ENCODE measurements at places on chromosomes 7 and 10. TPM values are rescaled to one million over a fixed set of nuclear protein-coding genes. Genes with fewer than 3 reads are reported as not detected.

- no peak for DNase-seq
Observed at GRCh38 chr10:33465747-33466146, 131.3 kb upstream of the NRP1 start.

DNA sequence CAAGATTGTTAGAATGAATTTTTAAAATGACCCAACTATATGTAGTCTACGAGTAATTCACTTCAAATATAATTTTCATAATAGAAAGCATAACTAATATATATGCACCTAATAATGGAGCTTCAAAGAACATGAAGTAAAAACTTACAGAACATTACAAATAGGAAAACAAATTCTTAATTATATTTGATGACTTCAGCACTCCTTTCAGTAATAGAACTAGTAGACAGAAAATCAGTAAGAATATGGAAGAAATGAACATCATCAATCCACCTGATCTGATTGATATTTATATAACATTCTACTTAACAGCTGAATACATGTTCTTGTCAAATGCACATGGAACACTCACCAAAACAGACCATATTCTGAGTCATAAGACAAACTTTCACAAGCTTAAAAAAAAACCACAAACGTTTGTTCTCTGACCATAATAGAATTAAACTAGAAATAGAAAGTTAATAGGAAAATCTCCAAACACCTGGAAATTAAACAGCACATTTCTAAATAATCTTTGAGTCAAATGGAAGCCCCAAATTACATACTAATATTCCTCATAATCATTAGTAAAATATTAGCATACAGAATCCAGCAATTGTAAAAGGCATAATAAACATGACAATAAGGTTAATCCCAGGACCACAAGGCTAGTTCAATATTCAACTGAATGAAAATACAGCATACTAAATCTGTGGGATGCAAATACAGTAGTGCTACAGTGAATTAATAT, 48.0 kb downstream of the BRAF start:
- peak; percentile 22 for DNase-seq

GRCh38 chr10:38003026-38003425, 7.4 kb upstream of the ZNF33A start:
- DNase-seq = no peak

GRCh38 chr10:91167406-91167805, 53.1 kb upstream of the PCGF5 start:
- no peak for DNase-seq

DNA sequence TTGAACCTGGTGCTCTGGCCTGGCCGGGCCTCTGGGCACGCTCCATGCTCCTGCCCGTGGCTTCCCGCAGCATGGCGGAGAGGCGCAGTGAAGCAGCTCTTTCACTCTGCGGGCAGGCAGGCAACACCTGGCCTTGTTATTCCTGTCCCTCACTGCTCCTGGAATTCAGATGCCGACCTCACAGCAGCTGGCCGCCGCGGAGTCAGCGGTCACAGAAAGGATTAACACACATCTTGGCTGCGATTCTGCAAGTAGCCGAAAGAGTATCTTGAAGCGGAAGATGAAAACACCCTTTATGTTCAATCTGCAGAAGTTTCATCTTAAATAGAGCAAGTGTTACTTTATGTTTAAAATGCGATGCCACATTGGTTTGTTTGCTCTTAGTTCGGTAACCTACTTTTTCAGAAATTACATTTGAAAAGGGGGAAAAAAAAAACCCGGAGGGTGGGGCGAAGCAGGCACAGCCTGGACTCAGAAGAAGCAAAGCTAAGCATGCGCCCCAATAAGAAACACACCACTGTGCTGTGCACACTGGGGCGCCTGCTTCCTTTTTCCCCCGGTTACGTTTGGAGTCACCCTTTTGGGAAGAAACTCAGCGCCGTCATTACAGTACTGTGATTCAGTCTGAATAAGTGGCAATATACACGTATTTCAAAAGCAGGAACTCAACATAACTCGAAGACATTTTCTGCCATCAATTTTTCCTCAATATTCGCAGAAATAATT, 42.3 kb downstream of the BRI3 start:
- DNase-seq = no peak

GRCh38 chr7:113424185-113424817, 305.9 kb upstream of the SMIM30 start:
- DNase-seq = no peak

- DNase-seq = peak; percentile 6
Observed at GRCh38 chr7:141974831-141975230, 1.3 kb upstream of the TAS2R38 start.

DNA sequence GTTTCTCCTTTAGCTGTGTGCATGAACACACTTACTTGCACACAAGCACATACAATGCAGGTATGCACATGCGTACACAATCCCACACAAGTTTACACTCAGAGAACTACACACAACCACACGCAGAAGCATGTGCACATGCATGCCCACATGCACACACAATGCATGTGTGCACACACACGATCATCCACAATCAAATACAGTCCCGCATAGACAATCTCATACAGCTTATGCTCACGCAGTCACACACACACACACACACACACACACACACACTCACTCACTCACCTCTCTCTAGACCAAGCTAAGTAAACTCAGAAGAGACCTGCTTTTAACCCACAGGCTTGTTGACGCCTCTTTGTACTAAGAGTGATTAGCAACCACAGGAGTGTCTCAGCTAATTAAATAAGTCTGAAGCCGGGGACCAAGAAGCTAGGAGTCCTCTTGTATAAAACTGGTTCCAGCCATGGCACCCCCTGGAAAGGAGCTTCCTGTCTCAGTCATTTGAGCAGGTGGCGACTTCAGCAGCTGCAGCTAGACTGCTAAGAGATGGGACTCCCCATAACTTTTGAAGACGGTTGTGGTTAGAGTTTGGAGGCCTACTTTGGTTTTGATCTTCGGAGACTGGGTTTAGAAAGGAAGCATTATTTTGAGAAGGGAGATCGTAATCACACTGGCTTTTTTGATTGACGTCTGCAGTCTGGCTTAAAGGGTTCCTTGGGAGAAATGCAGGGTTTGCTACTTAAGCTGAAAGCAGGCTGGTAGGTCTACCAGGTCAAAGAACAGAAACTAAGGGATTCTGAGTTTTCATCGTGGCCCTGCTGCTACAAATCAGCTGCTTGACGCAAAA, 82.3 kb upstream of the ADRB1 start:
- no peak for DNase-seq

DNA sequence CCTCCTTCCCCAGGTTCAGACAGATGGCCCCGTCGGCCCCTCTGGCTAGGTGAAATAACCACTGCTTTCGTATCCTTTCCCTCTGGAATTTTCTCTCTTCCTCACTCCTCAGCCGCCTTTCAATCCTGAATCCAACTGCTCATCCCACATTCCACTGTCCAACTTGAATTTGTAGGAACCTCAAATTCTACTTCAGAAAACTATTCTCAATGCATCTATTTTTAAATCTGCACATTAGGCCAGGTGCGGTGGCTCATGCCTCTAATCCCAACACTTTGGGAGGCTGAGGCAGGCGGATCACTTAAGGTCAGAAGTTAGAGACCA, 78.9 kb downstream of the ITIH5 start:
- DNase-seq = no peak

- no peak for DNase-seq
Observed at GRCh38 chr10:44745920-44746319, 165.2 kb upstream of the TMEM72 start.

DNA sequence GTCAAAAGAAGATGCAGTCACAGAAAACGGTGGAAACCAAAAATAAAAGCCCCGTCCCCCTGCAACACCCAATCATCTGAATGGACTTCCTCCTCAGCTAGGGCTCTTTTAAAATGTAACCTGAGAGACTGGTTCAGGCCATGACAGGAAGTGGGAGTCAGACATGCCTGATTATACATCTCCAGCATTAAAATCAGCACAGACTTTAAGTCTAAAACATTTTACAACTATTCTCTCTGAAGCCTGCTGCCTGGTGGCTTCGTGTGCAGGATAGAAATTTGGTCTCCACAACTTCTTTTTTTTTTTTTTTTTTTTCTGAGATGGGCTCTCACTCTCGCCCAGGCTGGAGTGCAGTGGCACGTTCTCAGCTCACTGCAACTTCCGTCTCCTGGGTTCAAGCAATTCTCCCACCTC, 30.3 kb downstream of the HACD1 start:
- DNase-seq = peak; percentile 31

DNA sequence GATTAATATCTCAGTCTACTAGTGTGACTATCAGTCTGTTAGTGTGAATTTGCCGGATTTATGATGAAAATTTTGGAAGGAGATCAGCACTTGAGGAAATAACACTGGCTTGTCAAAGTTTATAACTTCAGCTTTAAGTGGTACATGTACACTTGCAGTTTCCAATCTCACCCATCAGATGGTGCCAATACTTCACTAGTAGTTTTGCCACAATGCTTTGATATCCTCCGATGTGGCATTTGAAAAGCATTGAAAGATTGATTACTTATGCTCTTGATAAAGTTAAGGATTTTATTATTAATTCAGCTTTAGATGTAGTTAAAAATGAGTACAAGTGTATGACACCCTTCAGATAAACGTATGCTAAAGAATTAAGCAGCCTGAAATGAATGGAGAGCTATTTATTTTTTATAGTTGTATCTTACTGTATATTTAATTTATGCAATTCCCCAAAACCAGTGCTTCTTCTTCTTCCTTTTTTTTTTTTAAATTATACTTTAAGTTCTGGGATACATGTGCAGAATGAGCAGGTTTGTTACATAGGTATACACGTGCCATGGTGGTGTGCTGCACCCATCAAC, 98.2 kb downstream of the ANLN start:
- peak; percentile 81 for DNase-seq

DNA sequence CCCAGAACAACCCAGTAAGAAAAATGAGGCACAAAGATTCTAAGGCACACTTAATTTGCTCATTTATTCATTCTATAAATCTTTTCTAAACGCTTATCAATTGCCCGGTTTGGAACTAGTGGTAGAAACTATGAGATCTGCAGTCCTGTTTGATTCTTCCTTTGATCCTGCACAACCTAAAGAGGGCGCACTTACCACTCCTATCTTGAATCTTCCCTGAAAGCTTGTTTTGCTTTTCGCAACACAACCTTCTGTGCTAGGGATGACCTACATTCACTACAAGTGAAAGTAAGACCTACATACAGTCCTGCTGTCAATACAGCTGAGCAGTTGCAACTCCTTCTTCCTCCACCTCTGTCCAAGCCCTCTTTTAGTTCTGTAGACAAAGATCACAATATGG, 12.6 kb upstream of the ARL4A start:
- DNase-seq = peak; percentile 49

GRCh38 chr7:130365511-130366441, 14.5 kb upstream of the CPA1 start:
- DNase-seq = peak; percentile 94

- DNase-seq = no peak
Observed at GRCh38 chr10:129888784-129889616, 75.1 kb downstream of the EBF3 start.

DNA sequence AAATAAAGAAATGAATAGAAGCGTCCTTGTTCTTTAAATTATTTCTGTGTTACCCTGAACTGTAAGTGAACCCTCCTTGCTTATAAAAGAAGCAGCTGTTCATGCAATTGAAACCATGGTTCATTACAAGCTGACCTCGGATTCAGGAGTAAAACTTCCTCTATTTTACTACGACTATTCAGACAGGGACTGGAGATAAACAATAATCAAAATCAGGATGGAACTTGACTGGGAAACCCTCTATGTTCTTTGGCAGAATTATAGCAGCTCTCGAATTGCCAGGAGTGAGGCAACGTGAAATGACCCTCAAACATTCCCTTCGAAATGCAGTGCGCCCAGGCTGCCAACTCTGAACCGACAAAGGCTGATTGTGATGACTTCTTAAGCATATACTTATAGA, 172.1 kb downstream of the CYP26A1 start:
- DNase-seq = no peak

- DNase-seq = no peak
Observed at GRCh38 chr10:119633538-119634218, 17.5 kb upstream of the BAG3 start.

GRCh38 chr10:102413053-102413705, 5.4 kb downstream of the PSD start:
- peak; percentile 38 for DNase-seq

- DNase-seq = no peak
Observed at GRCh38 chr7:31646942-31647341, 40.1 kb upstream of the PPP1R17 start.

GRCh38 chr10:20355915-20356314, 539.7 kb downstream of the PLXDC2 start:
- DNase-seq = no peak

Gene PSD
- not detected for total RNA-seq

Gene FEZF1
- not detected for total RNA-seq

Gene LRRD1
- not detected for total RNA-seq

Gene GSTO2
- 0.38 TPM for total RNA-seq

Gene SLC26A3
- total RNA-seq = not detected

Gene NAT16
- total RNA-seq = 0.93 TPM

Gene ZPBP
- not detected for total RNA-seq

Gene KLF14
- total RNA-seq = 0.60 TPM

Gene TAS2R4
- total RNA-seq = 0.88 TPM

Gene LIPM
- not detected for total RNA-seq

Gene FKBP6
- not detected for total RNA-seq

Gene HTRA1
- total RNA-seq = 22.1 TPM
